Lower lobe of right lung (tissue), 2 donors: ENCODE measurements at places on chromosomes 1 and 21. TPM values are rescaled to one million over a fixed set of nuclear protein-coding genes. Genes with fewer than 3 reads are reported as not detected.

Gene SLC45A1
- 0.92 TPM for total RNA-seq

Gene CCDC17
- total RNA-seq: 20.3 TPM

Gene CR2
- total RNA-seq: 0.09 TPM

Gene FAM131C
- total RNA-seq: not detected

DNA sequence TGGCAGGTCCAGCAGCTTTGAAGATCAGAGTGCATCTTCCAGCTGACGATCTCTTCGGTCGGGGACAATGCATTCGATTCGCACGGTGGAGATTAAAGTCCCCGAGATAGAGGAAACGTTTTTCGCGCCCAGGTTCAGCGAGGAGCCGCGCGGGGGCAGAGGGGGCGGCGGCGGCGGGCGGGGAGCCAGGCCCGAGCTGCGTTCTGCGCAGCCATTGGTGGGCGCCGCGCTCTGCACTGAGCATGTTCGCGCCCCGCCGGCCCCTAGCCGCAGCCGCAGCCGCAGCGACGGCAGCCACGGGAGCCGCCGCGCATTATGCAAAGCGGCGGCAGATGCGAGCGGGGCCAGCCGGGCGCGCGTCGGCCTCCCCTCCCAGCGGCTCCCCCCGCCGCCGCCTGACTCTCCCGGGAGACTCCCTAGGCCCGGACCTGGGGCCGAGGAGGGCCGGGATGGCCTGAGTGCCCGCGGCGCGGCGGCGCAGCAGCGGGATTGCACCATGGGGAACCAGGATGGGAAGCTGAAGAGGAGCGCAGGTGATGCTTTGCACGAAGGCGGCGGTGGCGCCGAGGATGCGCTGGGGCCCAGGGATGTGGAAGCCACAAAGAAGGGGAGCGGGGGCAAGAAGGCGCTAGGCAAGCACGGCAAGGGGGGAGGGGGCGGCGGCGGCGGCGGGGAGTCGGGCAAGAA, at the start of gene FMN2:
Gene FMN2, plus strand, starts transcription at position 270 of the 687 bp plus-strand sequence. Its CDS starts 227 bp downstream, at position 497.
- DNase-seq: no peak

DNA sequence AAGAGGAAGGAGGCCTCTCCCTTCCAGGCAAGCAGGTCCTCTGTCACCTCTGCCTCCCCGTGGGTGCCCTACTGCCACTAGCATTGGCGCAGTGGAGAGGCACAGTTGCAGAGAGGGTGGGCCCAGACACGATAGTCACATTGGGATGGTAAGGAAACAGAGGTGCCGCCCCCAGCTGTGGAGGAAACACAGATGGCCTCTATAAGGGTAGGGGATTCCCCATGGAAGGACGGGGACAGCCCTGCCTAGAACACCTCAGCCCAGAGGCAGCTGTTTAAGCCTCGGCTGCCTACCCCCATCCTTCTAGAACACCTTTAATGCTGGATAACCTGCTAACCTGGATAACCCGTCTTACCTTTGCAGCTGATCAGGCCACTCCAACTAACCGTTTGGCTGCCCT, 65.7 kb upstream of the CNTN2 start:
- no peak for DNase-seq

DNA sequence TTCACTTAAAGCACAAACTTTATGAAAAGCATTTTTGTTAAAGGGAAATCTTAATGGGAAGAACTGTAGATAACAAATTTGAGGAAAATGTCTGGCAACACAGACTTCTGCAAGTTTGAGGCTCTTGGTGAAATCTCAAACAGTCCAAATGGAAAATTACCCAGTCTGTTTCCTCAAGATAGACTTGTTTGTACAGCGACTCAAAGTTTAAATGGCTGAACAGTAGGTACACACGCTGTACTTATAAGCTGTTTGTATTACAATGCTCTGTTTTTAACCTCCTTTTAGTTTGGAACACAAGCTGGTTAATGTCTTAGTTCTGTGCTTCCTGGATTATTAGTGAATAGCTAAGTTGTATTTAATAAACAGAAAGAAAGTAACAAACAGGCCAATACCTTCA, 217.1 kb downstream of the NFIA start:
- no peak for DNase-seq

DNA sequence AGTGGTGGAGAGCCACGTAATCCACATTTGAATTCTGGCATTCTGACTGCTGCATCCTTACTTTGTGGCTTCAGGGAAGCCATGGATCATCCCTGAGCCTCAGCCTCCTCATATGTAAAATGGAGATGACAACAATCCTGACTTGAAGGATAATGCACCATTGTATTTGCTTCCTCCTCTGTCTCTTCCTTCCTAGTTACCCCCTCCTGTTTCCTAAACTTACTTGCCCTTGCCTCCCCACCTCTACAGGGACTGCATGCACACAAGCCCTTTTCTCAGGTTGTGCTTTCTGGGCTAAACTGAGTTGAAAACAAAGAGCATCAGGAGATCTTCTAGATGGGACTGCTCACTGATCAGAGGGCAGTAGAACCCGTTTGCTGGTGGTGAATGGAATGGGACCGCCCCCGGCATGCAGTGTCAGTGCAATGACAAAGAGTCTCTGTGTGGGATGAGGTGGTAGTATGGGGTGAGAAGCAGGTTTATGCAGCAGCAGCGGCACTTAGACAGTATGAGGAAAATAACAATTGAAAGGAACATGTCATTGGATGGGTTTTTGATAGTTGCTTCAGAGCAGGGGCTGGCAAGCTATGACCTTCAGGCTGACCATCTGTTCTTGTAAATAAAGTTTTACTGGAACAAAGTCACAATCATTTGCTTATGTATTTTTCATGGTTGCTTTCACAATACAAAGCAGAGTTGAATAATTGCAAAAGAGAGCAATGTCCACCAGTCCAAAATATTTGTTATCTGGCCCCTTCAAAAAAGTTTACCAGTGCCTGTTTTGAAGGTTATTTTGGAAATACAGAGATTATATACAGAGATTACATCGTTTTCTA, 6.1 kb upstream of the ADAMTS1 start:
- DNase-seq: no peak

GRCh38 chr1:41540886-41541591, 56.6 kb upstream of the EDN2 start:
- DNase-seq: no peak

DNA sequence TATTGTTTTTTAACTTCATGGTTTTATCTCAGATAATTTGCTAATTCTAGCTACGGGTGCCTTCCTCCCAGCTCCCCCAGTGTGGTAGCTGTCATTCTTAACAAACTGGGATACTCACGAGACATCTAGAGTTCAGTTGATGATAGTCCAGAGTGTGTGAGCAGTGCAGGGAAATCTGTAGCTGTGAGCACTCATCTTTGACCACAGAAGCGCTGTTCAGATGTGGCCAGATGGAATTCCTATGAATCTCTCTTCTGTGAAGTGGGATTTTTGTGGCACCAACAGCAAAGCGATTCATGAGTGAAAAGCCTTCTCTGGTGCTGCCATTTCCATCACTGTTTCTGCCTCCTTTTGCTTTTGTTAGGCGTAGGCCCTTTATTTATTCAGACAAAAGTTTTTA, 125.1 kb downstream of the NFIA start:
- no peak for DNase-seq

- DNase-seq: no peak
These were observed 19.0 kb upstream of the PRSS38 start for GRCh38 chr1:227796359-227796915.

GRCh38 chr1:38083541-38083940, 36.9 kb upstream of the POU3F1 start:
- no peak for DNase-seq

GRCh38 chr1:22557341-22557950, 5.8 kb upstream of the EPHA8 start:
- no peak for DNase-seq

- no peak for DNase-seq
These were observed 40.6 kb upstream of the MAP10 start for GRCh38 chr1:232764458-232765251.

- DNase-seq: no peak
These were observed 35.4 kb downstream of the KIAA1614 start for GRCh38 chr1:180947901-180948640.

- no peak for DNase-seq
These were observed 10.2 kb upstream of the IFI16 start for GRCh38 chr1:158999316-159000069.

DNA sequence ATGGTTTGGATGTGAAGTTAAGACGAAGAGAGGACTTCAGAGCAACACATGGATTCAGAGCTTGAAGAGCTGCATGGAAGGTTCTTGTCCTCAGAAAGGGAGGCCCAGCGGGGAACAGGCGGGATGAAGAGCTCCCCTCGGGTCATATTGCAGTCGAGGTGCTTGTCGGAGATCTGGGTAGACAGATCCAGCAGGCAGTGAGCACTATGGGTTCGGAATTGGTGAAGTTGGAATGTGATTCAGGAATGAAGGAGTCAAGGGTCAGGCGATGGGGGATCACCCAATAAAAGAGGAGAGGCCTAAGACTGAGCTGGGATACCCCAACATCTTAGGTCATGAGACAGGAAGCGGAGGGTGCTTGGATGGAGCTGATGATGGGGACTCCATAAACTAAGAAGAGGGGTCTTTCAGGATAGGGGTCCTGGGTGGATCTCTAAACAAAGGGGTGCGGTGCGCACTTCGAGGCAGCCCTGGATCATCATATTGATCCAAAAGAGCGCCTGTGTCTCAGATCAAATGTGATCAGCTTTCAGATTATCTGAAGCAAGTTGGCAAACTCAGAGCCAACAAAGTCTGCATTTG, 176.3 kb upstream of the VAMP3 start:
- DNase-seq: no peak

GRCh38 chr1:217133958-217134856, 411.0 kb upstream of the ESRRG start:
- no peak for DNase-seq

DNA sequence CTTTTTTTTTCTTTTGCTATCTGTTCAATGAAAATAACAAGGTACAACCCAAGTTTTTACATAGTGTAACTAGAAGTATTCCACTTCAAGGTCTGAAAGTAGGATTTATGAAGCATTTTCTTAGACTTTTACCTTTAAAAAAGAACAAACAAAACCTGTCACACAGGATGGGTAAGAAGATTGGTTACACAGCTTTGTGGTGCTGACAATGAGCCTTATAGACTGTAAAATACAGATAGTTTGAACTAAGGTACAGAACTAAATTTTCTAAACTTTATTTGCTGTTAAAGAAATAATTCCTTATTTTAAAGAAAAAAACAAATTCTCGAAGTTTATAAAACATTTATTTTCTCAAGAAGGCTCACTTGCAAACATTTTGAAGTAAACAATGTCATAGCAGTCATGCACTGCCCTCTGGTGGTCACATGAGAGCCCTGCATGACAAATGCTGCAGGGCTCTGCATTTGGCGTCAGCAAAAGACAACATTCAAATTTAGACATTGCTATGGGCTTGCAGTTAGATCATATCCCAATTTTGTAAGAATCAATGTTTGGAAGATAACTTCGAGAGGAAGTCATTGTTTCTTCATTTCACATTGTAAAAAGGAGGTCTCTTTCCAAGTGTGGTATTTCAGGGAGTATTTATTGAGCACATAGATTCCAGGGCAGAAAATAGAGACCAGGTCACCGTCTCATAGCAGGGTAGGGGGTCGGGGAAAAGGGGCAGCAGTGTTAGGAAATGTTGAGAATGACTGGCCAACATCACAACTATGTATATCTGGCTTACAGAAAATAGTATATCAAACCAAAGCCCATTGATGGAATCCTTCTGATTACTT, 115.3 kb upstream of the FMN2 start:
- no peak for DNase-seq

DNA sequence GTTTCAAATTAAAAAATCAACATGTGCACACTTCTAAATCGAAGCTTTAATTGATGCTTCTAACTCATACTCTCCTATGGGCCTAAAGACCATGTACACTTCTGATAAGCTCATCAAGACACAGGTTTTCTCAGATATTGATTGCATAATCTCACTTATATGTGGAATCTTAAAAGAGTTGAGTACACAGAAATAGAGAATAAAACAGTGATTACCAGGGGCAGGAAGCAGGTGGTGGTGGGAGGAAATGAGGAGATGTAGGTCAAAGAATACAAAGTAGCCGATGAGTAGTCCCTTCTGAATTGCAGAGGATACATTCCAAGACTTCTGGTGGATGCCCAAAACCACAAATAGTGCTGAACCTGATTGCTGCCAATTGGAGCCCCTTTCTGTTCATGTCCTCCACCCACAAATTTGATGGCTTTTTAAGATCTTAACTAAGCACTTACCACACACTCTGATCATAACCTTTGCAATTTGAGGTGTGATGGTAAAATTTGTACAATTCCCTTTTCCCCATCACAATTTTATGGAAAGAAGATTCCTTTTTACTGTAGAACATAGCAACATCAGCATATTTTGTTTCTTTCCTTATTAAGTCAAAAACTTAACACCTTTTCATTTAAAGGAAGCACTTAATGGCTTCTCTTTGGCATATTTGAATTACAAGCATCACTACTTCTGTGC, 3.3 kb upstream of the CD1B start:
- no peak for DNase-seq

DNA sequence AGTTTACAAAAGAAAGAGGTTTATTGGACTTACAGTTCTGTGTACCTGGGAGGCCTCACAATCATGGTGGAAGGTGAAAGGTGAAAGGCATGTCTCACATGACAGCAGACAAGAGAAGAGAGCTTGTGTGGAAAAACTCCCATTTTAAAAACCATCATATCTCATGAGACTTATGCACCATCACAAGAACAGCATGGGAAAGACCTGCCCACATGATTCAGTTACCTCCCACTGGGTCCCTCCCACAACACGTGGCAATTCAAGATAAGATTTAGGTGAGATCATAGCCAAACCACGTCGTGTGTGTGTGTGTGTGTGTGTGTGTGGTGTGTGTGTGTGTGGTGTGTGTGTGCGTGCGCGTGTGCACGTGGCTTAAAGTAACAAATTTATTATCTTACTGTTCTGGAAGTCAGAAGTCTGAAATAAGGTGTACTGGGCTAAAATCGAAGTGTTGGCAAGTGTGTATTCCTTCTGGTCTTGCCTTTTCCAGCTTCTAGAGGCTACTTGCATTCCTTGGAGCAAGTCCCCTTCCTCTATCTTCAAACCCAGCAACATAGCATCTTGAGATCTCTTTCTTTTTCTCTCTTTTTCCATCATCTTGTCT, 48.1 kb upstream of the MPC2 start:
- no peak for DNase-seq

DNA sequence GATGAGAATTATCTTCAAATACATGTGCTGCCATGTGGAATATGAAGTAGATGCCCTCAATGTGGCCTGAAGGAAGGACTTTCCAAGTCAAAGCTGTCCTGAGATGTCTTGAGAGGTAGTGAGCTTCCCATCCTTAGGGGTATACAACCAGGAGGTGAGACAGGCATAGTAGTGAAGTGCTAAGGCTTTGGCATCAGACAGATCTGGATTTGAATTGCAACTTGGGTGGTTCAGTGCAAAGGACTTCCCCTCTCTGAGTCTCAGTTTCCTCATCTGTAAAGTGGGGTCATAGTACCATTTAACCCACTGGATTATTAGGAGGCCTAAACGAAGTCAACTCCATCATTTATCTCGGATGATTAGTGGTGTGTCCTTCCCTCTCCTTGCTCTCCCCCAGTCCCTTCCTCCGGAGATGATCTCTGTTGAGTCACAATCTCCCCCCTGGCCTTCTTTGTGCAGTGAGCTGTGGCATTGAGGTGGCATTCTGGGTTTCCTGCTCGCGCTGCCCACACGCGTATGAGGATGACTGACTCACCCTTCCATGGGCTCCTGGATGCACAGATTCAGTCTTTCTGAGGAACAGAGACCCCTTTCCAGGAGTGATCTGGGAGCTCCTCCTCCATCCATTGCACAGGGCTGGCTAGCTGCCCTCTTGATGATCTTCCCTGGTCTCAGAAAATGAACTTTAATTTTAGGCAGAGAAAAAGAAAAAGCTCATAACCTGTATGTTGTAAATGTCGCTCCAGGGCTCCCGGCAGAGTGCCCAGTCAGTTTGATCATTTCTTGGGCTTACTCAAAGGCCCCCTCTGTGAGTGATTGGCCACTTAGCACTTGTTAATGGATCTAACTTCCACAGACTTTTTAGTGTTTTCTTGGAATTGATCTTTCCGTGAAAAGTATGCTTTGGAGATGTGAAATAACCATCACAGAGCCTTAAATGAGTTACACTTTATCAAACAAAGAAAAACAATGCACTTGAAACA, 354.6 kb downstream of the PTPRU start:
- DNase-seq: no peak
